DMS79 (cell line): ENCODE measurements at places on chromosomes 3 and 15.
A peak's percentile ranks its signal among the peaks of the same experiment; 100 is the strongest.

- DNase-seq, result no peak
Observed at GRCh38 chr15:82056958-82057823, 11.4 kb upstream of the MEX3B start.

- DNase-seq, result no peak
Observed at GRCh38 chr3:194775266-194775665, 89.6 kb downstream of the FAM43A start.

DNA sequence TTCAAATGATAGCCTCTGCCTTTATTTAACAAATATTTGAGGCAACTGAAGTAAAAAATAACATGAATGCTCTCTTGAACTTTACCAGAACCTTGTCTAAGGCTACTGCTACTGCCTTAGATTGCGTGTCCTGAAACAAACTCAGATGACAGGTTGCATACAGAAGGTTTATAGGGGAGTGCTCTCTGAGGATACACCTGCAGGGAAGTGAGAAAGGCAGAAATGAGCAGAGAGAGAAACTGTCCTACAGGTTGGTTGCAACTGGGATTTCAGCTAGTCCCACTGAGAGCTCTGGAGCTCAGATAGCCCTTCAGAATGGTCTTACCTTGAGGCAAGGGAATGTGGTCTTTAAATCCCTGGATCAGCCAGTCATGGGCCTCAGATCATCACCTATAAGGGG, 165.5 kb downstream of the IL5RA start:
- no peak for DNase-seq

DNA sequence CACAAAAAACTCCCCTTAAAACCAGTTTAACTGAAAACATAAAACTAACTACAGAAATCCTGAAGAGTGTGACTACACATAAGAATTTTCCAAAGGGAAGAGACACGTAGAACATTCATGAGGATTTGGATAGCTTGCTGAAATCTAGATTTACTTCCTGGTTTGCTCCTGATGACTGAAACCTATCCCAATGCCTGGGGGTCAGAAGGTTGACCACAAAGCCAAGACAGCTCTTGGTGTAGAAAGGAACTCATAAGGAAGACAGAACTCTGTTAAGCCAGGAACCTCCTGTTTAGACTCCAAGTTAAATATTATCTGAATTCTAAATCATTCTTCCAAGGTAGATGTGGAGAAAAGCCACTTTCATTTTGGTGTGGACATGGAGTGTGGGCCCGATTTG, 92.8 kb downstream of the TFG start:
- no peak for DNase-seq

GRCh38 chr3:144102421-144102820, 130.8 kb downstream of the DIPK2A start:
- DNase-seq, result no peak

GRCh38 chr3:174536319-174536718, 322.8 kb upstream of the NAALADL2 start:
- DNase-seq, result no peak

GRCh38 chr15:75900577-75900976, 3.1 kb upstream of the FBXO22 start:
- no peak for DNase-seq

GRCh38 chr15:49462232-49462844, 39.3 kb downstream of the FGF7 start:
- no peak for DNase-seq

DNA sequence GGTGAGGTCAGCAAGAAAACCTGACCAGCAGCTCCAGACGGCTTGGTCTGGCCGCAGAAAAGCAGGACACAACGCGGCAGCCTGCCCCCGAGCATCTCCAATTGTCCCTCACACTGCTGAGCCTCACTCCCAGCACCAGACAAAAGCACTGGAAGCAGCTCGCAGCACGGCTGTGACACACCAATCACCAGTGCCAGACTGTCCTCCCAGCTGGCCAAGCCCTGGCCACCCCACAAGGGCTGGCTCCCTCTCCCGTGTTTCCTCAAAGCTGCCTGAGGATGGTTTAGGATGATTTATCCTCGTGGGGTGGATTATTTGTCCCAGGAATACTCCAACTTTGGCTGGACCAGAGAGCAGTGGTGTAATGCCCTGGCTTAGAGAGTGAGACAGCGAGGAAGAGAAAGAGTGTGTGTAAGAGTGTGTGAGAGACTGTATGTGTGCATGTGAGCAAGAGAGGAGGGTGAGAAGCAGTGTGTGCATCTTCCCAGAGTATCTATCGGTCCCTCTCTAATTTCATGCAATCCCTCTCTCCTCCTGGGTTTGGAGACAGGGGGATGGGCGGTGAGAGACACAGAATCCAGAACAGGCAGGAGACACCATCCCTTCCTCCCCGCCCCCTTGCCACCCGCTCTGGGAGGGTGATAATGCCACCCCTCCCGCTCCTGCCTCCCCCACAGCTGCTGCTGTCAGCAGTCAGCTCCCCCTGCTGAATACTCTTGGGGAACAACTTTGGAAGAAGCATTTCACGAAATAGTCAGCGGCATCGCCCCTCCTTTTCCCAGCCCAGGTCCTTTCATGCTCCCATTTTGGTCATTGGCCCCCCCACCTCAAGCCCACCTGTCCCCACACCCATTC, 34.2 kb downstream of the SEMA5B start:
- no peak for DNase-seq

GRCh38 chr3:170734043-170734734, 135.8 kb downstream of the RPL22L1 start:
- no peak for DNase-seq

- no peak for DNase-seq
Observed at GRCh38 chr15:95684126-95684525, 646.4 kb upstream of the NR2F2 start.

- DNase-seq, result no peak
Observed at GRCh38 chr3:99418709-99419108, 219.7 kb upstream of the COL8A1 start.

GRCh38 chr3:108331792-108332191, 35.4 kb downstream of the HHLA2 start:
- no peak for DNase-seq

DNA sequence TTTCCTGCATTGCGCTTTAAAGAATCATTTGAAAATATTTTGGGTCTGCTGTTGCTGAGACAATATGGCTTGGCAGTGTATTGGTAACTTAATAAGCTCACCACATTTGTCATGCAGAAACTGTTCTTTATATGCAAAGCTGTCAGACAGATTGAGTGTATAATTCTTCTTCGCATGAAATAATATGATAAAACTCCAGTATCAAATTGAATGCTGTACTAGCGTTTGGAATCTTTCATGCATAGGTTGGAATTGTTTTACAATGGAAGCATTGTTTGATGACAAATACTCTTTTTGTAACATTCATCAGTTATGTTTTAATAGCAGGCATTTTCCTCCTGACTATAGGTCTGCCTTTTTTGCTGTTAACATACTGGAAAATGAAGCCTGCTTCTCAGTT, 53.8 kb downstream of the RBMS3 start:
- no peak for DNase-seq

DNA sequence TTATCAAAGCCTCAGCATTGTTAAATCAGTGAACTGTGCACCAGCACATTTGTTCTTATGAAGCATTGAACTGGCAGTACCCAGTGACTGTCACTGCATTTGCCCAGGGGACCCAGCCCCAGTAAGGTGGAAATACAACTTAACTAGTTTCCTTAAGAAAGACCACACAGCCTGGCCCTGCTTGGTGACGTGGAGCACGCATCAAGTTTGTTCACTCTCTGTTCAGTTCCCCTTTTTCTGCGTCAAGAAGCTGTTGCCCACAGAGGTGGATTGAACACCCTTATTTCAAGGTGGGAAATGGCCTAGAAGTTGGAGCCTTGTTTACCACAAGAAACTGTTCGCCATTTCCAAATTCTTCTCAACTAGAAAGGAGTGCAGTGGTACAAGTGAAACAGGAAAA, 69.9 kb upstream of the AGBL1 start:
- DNase-seq, result no peak

DNA sequence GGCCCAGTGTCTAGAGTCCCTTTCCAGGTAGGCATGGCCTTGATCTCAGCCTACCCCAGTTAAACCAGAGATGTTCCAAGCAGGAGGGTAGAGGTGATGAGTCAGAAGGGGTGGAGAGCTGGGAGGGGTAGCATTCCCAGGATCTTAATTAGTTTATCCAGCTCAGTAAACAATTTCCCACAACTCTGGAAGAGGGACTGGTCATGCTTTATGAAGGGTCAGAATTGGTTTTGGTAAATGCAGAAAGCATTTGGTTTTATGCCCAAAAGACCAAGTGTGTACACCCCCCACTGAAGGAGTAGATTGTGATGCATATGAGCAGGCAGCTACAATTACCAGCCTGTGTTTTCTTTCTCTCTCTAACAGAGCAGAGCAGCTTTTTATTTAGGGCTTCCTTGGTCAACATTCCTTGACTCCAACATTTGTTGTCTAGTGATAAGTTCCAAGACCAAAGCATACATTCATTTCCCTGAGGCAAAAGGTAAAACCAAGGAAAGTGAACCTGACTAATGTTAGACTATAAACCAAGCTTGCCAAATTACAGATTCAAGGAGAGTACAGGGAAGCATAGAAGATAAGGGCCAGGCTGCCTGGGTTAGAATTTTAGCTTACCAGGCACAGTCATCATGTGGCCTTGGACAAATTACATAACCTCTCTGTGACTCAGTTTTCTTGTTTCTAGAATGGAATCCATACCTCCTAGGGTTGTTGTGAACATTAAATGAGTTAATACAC, 17.6 kb downstream of the EXOSC7 start:
- DNase-seq, result no peak

- DNase-seq, result peak; percentile 52
Observed at GRCh38 chr3:113234688-113235260, 23.4 kb downstream of the BOC start.

DNA sequence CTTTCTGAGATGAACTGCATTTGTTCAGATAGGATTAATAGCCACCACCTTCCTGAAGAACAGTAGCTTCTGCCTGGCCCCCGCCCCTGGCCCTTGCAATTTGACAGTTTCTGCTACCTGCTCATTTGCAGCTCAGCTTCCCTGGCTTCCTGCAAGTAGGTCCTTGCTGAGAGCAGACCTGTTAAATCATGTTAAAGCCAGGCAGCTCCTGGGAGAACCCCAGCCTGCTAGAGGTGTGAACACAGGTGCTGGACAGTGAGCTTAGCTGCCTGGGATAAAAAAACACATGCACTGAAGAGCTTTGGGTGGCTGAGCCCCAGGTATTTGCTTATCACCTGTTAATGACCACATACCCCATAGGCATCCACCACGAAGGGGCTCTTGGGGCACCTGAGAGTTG, 143.4 kb downstream of the PTPRG start:
- no peak for DNase-seq

DNA sequence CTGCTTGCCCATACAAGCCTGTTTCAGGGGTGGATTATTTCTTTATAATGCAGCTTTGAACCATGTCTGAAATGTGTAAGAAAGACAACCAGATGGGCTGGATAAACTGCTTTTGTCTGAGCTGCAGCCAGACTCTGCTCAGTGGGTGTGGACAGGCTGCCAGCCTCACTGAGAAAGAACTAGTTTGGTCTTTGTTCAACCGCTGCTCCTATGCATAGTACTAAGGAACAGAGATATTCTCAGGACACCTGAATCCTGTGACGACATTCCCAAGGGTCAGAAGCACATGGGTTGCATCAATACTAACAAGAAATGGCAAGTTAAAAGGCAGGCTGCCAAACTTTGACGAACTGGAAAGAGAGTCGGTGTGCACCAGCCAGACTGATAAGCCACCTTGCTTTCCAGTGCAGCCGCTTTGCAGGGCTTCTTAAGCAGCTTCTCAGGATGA, 57.2 kb downstream of the PLD1 start:
- no peak for DNase-seq

GRCh38 chr15:101146118-101146702, 105.6 kb downstream of the CHSY1 start:
- DNase-seq, result no peak

DNA sequence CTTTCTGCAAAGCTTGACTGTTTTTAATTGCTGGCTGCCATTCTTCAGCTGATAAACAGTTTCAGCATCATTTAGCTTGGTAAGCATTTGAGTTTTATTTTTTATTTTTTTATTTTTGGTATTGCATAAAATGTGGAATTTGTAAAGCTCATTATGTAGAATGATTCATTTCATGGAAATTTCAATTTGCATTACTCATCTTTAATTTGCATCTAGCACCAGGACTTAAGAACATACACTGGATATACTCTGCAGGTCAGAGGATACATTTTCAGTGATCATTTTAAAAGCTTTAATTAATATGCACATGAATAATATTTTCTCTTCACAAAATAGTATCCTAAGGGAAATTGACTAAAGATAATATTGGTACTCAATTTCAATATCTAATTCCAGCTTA, 732.4 kb upstream of the BCHE start:
- no peak for DNase-seq

GRCh38 chr15:70669006-70669602, 94.3 kb downstream of the UACA start:
- no peak for DNase-seq

DNA sequence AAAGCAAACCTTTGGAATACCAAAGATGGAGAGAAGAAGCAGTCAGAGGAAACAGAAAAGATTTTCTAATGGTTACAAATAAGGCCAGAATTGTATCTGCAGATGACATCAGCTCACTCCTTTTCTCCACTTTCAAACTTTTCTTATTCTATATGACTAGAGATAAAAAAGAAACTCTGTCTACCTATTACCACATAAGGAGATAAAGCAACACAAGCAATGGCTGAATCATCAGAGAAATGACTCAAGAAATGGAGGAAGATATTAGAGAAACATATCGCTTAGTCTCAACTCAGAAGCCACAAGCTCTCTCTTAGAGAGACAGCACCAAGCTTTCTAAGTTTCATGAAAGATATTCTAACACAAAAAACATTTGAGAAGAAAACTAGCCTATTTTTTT, 784.0 kb downstream of the ZPLD1 start:
- DNase-seq, result no peak

DNA sequence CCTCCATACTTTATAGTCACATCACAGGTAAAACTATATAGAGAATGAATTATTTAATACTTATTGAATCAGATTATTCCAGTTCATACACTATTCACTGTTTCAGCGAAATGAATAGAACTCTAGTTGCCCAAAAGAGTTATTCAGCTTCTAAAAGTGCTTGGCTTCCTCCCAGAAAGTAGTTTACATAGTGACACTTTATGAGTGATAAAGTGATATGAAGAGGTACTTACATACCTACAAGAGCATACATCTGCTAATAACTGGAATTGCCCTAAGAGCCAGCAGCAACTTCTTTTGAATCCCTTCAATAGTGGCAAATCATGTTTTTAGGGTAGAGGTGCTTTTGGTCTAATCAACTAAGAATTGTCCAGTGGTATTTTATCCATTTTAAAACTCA, 635.1 kb upstream of the AGTR1 start:
- DNase-seq, result peak; percentile 20

- DNase-seq, result no peak
Observed at GRCh38 chr3:52202384-52203077, 4.6 kb downstream of the ALAS1 start.

DNA sequence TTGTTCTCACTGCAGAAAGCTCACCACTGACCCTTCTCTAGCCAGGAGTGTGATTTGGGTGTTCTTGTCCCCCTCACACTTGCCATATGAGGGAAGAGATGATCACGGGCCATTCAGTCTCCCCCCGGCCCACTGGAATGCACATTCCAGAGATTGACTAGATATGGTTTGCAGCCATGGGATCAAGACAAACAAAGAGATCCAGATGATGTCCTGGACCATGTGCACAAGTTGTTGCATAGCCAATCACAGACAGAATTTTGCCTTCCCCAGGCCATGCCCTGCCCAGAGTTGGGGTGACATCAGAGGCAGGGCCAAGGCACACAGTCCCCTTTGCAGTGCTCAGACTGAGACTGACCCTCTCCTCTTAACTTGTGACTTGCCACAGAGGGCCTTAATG, 14.8 kb downstream of the MUC13 start:
- DNase-seq, result no peak

GRCh38 chr15:83714939-83715628, 61.2 kb downstream of the ADAMTSL3 start:
- DNase-seq, result no peak
